ENCODE measurements at places on chromosomes 1 and 21.

DNA sequence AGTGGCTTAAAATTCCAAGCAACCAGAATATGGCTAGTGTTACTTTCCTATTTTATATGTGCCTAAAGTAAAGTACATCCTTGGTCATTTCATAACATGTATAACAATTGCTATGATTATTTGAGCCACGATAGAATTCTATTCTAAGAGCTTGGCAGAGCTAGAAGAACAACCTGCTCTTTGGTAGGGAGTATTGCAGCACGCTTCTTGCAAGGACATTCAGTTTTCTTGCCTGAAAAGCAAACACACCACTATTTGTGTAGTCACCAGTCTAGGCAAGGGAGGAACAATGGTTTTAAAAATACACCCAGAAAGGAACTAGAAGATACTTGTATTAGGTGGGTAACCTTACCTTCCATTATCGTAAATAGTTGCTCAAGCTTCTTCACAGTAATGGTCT, 51.5 kb downstream of the CNST start:
- no peak for DNase-seq

DNA sequence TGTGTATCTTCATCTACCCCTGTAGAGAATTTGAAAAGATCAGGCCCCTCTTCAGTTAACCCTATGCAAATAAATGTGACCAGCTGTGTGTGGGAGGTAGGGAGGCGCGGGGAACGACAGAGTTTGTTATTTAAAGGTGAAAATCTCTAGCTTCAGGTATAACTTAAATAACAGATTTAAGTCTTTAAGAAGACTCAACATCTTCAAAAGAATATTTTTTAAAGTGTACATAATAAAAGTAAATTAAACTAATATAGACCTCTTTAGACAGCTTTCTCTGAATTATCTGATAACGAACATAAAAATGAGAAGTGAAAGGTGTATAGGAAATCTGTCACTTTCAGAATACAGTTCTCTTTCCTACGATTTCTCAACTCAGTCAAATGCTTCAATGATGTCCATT, 16.0 kb downstream of the ANGPTL3 start:
- no peak for DNase-seq

DNA sequence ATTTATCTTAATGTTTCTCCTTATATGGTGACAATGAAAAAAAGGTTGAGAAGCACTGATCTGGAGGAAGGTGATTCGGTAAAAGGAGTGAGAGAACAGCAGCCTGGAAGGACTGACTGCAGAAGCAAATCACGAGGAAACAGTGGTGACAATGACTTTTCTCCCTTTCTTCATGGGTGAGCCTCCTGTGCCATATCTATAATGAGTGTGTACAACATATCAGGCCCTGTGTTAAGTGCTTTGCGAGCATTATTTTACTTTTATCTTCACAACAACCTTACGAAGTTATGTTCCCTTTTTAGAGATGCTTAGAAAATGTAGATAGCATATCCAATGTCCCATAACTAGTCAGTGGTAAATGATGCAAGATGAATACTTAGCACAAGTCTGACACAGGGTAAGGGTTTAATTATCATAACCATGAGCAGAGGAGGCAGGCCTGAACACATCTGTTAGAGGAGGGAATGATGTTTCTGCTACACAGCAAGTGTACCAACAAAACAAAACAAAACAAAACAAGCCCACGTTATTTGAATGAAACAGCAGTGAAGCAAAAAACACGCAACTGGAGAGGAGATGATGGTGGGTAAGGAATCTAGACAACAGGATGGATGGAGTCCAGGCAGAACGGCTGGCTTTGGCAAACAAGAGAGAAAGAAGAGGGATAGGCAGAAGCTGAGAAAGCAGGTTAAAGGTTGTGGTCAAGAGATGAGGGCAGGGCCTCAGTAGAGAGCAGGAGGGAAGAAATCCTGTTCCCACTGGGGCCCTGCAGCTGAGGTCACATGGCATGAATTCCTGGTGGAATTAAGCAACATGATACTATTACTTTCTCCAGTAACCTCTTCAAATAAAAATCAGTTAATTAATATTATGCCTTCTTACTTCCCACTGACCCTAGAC, 29.6 kb downstream of the GNG12 start:
- no peak for DNase-seq

DNA sequence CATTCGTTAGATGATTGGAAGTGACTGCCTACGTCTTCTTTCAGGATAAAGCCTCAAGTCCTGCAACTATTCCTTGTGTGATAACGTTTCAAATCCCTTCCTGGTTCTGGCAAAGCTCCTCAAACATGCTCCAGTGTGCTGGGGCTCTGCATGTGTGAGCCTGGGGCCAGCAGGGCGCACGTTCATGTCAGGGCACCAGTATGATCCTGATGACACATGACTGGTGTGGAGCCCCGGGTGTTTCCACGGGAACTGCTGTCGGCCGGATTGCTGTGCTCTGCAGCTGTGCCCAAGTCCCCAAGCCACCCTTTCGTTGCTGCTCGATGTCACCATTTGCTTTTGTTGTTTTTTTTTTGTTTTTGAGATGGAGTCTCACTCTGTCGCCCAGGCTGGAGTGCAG, 21.3 kb downstream of the KRTAP10-1 start:
- DNase-seq, result no peak

- no peak for DNase-seq
These were observed 384.1 kb upstream of the PLXNA2 start for GRCh38 chr1:208628022-208628914.

Measured in activated CD4-positive, CD25-positive, alpha-beta regulatory T cell treated with anti-CD3 and anti-CD28 coated beads, Interleukin-2, amount 50 U/mL, for 72 hours (primary cell).